ENCODE measurements at places on chromosomes 16 and 17.

GRCh38 chr17:83071966-83072562 lies 7.3 kb upstream of the METRNL start:
- DNase-seq, result no peak

- DNase-seq, result no peak
Observed at GRCh38 chr17:82007495-82008257, 15.0 kb downstream of the CENPX start.

GRCh38 chr17:19264681-19265080 lies 27.5 kb downstream of the EPN2 start:
- no peak for DNase-seq

GRCh38 chr16:65884018-65884417 lies 482.5 kb upstream of the CDH5 start:
- DNase-seq, result no peak

DNA sequence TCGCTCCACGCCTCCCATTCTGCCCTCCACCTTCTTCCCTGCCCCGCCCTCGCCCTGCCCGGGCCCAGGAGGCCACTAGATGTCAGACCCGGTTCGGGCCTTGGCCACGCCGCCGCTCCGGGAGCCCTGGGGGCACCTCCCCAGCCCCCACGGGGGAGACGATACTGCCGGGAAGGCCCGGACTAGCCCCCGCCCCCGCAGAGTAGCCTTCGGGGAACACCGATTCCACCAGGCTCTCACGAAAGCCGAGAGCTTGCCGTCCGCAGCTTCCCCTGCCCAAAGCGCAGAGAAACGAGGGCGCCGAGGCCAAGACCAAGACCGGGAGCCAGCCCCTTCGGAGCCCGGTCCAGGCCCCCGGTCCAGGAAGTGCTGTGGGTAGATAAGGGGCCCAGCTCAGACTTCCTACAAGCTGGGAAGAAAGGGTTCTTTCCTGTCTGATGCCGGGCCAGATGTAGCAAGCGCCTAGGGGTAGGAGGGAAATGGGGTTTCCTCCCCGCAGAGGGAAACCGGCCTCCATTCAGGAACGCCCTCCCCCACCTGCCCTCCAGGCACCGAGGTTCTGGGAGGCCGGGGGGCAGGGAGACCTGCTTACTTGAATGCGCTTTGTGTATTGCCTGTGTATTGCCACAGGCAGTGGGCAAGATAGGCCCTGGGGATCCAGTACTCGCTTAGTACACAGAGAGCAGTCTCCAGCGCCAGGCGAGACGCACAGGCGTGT lies 806 bp upstream of the CYB561 start:
- no peak for DNase-seq

GRCh38 chr16:29806099-29806579 lies at the start of gene MAZ:
Gene MAZ (plus strand): TSS chr16:29806529. CDS start chr16:29806702, 173 bp downstream.
- no peak for DNase-seq

DNA sequence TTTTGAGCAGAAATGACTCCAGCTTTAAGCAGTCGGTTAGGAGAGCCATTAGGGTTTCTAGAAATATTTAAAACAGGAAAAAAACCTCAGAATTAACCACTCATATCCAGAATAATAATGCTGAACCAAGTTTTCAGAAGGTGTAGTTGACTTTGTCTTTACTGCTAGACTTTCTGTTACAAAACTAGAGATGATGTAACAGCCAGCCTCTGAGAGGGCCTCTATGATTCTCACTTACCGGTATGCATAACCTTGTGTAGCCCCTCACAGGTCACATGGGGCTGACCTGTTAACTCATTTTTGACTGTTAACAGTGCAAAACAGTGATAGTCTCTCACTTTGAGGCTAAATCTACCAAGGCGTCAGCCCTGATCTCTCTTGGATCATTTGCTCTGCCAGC lies 74.3 kb downstream of the TEX14 start:
- no peak for DNase-seq

DNA sequence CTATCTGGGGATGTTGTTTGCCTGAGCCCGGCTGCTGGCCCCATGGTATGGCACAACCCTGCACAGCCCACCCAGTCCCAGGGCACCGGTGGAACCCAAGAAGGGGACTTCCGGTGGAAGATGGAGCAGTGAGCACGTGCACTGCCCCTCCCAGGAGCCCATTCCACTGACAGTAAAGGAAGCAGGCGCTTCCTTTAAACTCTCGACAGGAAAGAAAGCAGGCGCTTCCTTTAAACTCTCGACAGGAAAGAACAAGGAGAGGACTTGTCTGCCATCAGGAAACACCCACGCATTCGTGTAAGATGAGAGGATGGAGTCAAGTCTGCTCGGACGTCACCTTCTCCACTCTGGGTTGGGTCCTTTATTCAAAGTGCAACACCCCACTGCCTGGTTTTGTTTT lies 53.7 kb downstream of the IL21R start:
- no peak for DNase-seq

- DNase-seq, result no peak
Observed at GRCh38 chr16:913817-914439, 56.9 kb downstream of the LMF1 start.

GRCh38 chr16:24834459-24835335 lies 11.1 kb upstream of the SLC5A11 start:
- no peak for DNase-seq

DNA sequence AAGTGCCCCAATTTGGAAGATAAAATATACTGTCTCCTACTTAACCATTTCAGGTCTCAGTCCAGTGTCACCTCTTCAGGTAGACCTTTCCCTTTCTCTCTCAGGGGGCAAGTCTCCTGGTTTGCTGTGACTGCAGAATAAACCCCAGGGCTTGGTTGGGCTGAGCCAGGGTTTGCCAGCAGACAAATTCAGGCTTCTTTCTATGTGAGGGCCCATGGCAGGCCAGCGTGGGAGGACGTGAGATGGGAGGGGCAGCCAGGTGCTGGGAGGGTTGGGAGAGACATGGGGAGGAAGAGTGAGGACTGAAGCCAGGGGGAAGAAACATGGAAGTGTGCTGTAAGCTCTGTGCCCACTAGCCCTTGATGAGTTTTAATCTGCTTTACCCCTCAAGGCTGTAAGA lies 163.2 kb downstream of the SPECC1 start:
- no peak for DNase-seq

DNA sequence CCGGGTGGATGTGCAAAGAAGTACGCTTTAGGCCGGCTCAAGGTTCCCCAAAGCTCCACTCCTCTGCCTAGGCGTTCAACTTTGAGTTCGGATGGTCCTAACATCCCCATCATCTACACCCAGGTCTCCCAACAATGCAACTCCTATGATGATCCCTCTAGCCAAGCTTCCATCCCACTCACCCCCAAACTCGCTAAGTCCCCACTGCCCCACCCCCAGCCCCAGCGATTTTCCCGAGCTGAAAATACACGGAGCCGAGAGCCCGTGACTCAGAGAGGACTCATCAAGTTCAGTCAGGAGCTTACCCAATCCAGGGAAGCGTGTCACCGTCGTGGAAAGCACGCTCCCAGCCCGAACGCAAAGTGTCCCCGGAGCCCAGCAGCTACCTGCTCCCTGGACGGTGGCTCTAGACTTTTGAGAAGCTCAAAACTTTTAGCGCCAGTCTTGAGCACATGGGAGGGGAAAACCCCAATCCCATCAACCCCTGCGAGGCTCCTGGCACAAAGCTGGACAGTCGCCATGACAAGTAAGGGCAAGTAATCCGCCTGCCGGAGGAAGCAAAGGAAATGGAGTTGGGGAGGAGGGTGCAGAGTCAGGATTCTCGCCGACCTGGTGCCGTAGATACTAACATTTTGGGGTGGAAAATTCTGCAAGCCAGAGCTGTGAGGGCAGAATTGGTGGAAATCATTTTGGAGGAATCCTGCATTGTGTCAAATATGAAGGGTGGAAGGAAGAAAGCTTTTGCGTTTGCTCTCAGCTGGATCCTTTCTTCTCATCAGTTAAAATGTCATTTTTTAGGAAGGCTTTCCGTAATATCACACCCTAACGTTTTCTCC lies at the start of gene TP53:
Gene TP53, minus strand, starts transcription at position 419 of the 836 bp plus-strand sequence. CDS start 10,896 bp downstream, outside the sequence.
- DNase-seq, result peak; percentile 92

DNA sequence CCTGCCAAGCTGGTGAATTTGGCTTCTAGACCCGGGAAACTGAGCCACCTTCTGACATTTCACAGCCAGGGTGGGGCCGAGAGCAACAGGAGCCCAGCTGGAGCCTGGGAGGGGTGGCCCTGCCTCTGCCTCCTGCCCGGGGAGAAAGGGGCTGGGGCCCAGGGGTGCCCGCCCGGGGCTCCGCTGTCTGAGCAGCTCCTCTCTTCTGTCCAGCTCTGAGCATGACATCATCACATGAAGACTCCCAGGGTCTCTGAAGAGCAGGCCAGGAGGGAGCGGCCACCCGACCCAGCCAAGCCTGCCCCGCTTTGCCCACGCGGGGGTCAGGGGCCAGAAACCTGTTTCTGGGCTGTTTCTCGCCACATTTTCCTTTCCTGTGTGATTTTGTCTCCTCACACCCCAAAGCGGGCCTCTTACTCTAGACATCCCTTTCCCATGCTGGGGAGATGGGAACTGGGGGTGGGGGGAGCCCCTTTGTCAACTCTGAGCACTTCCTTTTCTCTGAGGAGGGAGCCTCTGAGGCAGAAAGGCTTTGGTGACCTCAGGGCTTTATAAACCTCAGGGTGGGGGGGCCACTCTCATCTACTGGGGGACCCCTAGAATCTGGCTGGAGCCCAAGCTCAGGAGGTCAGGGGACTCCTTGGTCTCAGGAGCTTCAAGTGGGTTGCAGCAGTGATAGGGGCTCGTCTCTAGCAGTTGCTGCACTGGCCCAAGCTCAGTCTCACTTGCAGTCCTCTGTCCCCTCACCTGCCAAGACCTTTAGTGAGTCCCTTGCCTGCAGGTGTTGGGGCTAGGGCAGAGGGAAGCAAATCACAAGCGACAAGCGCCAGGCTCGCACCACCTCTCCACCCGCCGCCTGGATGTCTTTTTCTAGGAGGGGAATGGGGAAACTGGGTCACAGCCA lies 7.6 kb downstream of the UBALD2 start:
- DNase-seq, result no peak

DNA sequence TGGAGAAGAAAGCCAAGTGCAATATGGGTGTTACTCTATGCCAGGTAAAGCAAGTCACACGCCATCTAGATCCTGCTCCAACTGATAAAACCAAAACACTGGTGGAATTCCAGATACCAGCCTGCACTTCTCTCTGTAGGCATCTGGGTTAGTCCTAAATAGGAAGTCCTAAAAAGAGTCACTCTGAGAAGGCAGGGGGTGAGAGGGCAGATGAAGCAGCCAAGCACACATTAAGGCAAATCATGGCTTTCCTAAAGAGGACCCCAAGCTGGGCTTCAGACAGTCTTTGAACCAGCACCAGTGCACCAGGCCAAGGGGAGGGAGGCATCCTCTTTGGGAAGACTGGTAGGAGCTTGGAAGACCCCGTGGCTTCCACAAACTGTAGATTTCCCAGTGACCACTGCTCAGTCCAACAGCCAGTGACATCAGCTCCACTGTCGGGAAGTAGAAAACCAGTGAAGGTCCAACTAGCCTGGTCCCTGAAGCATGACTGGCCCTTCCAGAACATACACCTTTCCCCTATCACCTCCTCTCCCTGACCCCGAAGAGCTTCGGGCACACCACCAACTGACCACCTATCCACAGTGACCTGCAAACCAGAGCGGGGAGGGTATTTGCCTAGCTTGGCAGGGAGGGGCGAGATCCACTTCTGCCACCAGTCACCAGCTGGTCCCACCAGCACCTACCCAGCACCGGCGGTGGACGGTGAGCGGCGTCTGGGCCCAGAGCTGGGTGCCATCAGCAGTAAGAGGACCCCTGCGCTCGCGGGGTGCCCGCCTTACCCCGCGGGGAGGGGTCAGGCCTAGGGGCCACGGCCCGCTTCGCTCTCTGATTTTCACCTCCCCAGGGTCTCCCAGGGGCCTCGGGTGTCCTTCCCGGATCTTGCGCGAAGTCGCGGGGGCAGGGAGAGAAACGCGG lies 1.0 kb downstream of the LITAF start:
- DNase-seq, result no peak

- no peak for DNase-seq
Observed at GRCh38 chr16:84929421-84930297, 81.7 kb downstream of the ZDHHC7 start.

DNA sequence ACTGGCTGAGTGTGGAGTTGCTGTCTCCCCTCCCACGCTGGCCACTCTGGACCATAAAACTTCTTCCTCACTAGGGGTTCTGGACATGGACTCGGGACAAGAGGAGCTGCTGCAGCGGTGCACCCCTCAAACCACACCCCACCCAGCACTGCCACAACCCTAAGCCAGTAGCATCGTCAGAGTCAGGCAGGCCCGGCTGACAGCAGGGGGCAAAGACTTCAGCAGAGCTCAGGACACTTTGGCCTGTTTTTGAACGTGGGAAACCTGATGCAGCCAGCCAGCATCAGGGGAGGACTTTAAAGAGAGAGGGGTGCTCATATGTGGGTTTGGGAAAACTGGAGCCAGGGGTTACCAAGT lies 9.6 kb downstream of the MEOX1 start:
- DNase-seq, result no peak

DNA sequence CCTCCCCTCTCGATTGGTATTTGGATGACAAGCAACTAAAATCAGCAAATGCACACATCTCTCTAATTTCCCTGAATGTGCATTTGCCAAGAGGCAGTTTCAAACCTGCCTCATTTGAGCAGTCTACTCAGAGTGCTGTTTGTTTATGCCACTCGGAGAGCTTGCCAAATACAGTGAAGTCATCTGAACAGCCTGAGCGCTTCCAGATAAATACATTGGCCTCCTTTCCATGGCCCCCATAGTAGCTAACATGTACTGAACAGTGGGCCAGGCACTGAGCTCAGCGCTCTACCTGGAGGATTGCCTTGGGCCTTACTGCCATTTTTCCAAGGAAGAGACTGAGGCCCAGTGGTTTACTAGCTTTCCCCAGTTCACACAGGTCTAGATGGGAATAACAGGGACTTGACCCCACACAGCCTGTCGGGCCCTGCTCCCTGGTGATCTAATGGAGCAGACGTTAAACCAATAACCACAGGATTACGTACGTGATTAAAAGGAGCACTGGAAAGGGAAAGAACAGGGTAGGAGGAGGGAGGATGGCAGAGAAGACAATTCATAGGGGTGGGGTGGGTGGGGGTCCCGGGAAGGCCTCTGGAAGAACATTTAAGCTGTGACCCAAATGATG lies 18.7 kb upstream of the ANKRD40CL start:
- peak; percentile 72 for DNase-seq

GRCh38 chr17:69857412-69857835 lies 217.6 kb upstream of the KCNJ16 start:
- DNase-seq, result no peak

DNA sequence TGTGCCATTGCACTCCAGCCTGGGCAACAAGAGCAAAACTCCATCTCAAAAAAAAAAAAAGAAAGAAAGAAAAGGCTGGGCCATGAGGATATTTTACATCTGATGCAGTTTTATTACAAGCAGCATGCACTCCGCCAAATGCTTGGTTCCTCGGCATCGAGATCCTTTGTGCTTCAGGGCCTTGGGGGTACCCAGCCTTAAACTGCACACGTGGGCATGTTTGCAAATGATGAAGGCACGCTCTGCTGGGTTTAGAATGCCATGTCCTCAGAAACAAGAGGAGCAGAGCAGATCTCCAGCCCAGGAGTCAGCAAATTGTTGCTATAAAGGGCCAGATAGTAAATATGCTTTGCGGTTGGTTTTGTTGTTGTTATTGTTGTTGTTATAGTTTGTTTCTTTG lies 153.2 kb downstream of the KATNIP start:
- no peak for DNase-seq

- no peak for DNase-seq
Observed at GRCh38 chr17:56727876-56728617, 105.7 kb downstream of the C17orf67 start.

Measured in urinary bladder (tissue), 4 donors.